ENCODE measurements at places on chromosomes 4 and X.

DNA sequence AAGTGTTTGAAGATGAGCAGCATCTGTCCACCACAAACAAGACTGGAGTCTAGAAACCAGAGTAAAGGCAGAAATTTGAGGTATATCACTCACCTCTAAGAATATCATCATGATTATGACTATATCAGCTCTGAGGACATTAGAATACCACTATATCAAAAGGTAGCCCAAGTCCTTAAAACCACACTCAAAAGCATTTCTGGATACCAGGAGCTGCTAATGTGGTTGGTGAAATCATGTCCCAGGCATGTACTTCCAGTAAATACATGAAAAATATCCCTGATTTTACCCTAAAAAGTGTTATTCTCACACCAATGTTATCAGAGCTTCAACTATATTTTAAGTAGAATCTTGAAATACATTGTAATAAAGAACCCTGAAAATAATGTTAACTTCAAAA is 136.3 kb upstream of the SMAD1 start:
- H3K27ac ChIP-seq, result no peak overlapping the region
- no peak for DNase-seq
- H3K27me3 ChIP-seq, result no peaks in the 10 kb centered on the region
- H3K4me3 ChIP-seq, result no peak overlapping the region

GRCh38 chrX:150148749-150149672 is 210.7 kb upstream of the EOLA2 start:
- no peak overlapping the region for H3K4me3 ChIP-seq
- H3K27ac ChIP-seq, result no peak overlapping the region
- no peaks in the 10 kb centered on the region for H3K4me1 ChIP-seq
- no peaks in the 10 kb centered on the region for H3K27me3 ChIP-seq
- H3K36me3 ChIP-seq, result no peaks in the 10 kb centered on the region
- no peak for DNase-seq

- H3K27ac ChIP-seq, result no peak overlapping the region
- peaks cover 27% of the 10 kb centered on the region for H3K4me1 ChIP-seq
- DNase-seq, result peak; percentile 26
- peaks cover 25% of the 10 kb centered on the region for H3K36me3 ChIP-seq
- no peak overlapping the region for H3K4me3 ChIP-seq
- no peaks in the 10 kb centered on the region for H3K27me3 ChIP-seq
Observed at GRCh38 chr4:41939016-41939626, 3.9 kb downstream of the TMEM33 start.

DNA sequence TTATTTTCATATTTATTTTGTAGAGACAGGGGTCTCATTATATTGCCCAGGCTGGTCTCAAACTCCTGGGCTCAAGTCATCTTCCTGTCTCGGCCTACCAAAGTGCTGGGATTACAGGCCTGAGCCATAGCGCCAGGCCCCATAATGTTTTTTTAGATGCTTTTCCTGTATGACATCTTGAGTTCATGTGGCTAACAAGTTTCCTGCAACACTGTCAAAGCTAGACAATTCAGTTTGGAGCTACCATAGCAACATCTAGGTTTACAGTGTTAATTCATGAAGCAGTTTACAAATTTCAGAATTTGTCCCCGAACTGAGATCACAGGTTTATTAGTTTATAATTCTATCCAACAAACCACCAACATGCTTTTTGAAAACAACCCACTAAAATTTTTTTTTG is 6.4 kb upstream of the IL13RA2 start:
- peak overlapping the region; percentile 95 for H3K27ac ChIP-seq
- no peak overlapping the region for H3K4me3 ChIP-seq
- no peaks in the 10 kb centered on the region for H3K27me3 ChIP-seq
- H3K4me1 ChIP-seq, result peaks cover 53% of the 10 kb centered on the region
- no peak for DNase-seq
- H3K36me3 ChIP-seq, result no peaks in the 10 kb centered on the region

DNA sequence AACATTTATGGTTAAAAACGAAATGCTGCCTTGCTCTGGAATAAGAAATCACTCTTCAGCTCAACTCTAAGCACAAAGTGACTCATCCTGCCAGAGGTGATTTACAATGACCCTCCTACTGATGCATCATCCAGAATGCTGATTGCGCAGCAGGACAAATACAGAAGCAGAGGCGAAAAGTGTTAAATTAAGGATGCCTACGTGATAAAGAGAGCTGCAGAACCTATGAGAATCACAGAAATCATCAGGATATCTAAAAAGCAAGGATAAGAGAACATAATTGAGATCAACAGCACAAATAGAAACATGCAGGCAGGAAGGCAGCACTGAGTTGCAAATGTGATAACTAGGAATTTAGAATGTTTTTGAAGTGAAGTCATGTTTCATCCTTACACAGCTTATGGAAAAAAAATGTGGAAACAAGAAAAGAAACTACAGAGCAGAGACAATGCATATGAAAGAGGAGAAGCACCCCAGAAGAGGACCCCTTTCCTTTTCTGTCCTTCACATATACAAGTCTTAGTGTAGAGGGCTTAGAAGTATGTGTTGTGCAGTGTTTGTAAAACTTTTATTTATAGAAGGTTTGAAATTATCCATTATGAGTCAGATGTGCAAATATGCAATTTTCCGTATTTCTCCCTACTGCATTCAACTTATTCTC is 188.4 kb downstream of the SLC7A11 start:
- DNase-seq, result peak; percentile 81
- H3K27ac ChIP-seq, result peak overlapping the region; percentile 94
- peaks cover 41% of the 10 kb centered on the region for H3K4me1 ChIP-seq
- H3K27me3 ChIP-seq, result no peaks in the 10 kb centered on the region
- no peaks in the 10 kb centered on the region for H3K36me3 ChIP-seq
- peak overlapping the region; percentile 67 for H3K4me3 ChIP-seq

GRCh38 chrX:38066934-38067333 is 60.6 kb downstream of the SYTL5 start:
- H3K4me1 ChIP-seq, result peaks cover 8% of the 10 kb centered on the region
- no peak overlapping the region for H3K27ac ChIP-seq
- no peaks in the 10 kb centered on the region for H3K27me3 ChIP-seq
- peak; percentile 55 for DNase-seq
- H3K36me3 ChIP-seq, result no peaks in the 10 kb centered on the region

DNA sequence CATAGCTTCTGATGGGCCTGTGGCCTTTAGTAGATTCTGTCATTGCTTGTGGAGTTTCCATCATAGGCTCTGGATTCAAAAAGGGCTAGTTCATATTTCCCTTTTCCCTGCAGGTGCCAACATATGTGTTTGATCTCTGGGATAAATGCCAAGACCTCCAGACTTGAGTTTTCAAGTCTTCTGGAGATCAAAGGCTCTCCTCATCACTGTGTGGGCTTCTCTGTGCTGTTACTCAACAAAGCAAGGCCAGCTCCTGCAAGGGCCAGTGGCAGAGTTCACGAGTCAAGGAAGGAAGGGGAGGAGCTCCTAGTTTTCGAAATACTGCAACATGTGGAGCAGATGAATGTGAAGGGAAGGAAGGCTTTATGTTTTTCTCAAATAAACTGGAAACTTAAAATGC is 62.7 kb upstream of the SCML1 start:
- H3K4me3 ChIP-seq, result no peak overlapping the region
- no peak for DNase-seq
- H3K27me3 ChIP-seq, result no peaks in the 10 kb centered on the region
- H3K36me3 ChIP-seq, result no peaks in the 10 kb centered on the region

GRCh38 chr4:18676526-18676915 is 655.0 kb upstream of the LCORL start:
- no peak overlapping the region for H3K4me3 ChIP-seq
- no peaks in the 10 kb centered on the region for H3K27me3 ChIP-seq
- H3K4me1 ChIP-seq, result no peaks in the 10 kb centered on the region
- no peak for DNase-seq
- H3K36me3 ChIP-seq, result no peaks in the 10 kb centered on the region

DNA sequence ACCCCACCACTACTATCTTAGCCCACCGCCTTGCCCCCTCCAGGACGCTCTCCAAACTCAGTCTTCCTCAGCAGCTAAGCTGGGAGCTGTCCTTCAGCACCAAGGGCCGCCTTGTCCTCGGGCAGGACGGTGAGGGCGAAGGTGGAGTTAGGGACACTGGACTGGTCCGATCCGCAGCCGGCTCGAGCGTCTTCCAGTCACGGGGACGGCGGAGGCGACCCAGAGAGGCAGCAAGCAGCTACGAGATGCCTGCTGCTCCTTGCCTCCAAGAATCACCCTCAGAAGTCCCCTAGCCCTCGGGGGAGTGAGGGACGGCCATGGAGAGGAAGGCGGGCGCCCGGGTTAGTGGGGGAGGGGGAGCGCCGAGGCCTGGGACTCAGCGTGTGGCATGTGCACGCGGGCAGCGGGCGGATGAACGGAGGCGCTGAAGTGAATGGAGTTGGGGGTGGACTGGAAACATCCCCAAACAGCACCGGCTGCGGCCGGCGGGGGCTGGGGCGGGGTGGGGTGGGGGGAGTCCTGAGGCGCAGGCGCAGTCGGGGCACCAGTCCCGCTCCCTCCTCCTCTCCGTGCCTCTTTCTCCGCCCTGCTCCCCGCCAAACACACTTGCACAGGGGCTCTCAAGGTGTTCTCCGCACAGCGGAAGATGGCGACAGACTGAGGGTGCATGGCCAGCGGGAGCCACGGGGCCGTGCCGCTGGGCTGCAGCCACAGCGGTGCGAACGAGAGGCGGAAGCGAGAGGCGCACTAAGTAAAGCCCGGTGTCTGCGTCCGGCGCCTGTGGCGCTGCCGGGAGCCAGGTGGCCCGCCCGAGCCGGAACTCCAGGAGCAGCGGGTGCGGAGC is at the start of gene NALF2:
Gene NALF2, plus strand, starts transcription at position 545 of the 844 bp plus-strand sequence. CDS start 957 bp downstream, outside the sequence.
- peaks cover 24% of the 10 kb centered on the region for H3K27me3 ChIP-seq
- no peaks in the 10 kb centered on the region for H3K36me3 ChIP-seq
- H3K4me3 ChIP-seq, result no peak within 1 kb of the TSS
- H3K4me1 ChIP-seq, result no peaks in the 10 kb centered on the region

GRCh38 chrX:101223226-101223625 is 3.6 kb downstream of the DRP2 start:
- H3K27ac ChIP-seq, result no peak overlapping the region
- no peak for DNase-seq
- no peaks in the 10 kb centered on the region for H3K4me1 ChIP-seq
- H3K4me3 ChIP-seq, result no peak overlapping the region

- no peaks in the 10 kb centered on the region for H3K4me1 ChIP-seq
- H3K36me3 ChIP-seq, result no peaks in the 10 kb centered on the region
- no peak overlapping the region for H3K27ac ChIP-seq
Observed at GRCh38 chr4:64360664-64361398, 48.4 kb downstream of the TECRL start.
